ENCODE measurements at places on chromosomes 2 and 18. TPM values are rescaled to one million over a fixed set of nuclear protein-coding genes. Genes with fewer than 3 reads are reported as not detected.
A peak's percentile ranks its signal among the peaks of the same experiment; 100 is the strongest.

Gene TYMS
- 0.67 TPM for total RNA-seq

DNA sequence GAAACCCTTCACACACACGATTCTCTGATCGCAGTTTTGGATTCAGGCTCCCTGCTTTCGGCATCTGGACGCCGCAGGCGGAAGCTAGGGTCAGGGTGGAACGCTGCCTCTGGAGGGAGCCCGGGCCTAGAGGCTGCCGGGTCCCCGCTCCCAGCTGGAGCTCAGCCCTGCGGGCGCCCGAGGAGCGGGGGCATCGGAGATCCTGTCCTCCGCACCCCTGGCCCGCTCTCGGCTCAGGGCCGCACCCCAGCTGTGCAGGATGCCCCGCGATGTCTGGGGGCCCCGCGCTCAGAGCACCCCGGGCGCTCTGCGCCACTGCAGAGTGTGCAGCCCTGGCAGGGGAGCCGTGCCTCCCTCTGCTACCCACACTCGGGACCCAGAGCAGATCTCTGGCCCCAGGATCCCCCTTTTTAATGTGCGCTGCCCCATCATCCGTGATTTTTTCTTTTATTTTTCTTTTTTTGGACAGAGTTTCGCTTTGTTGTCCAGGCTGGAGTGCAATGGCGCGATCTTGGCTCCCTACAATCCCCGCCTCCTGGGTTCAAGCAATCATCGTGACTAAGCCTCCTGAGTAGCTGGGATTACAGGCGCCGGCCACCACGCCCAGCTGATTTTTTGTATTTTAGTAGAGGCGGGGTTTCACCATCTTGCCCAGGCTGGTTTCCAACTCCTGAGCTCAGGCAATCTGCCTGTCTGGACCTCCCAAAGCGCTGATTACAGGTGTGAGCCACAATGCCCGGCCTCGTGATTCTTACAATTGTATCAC lies 54.8 kb upstream of the TUBA3E start:
- no peak for DNase-seq

GRCh38 chr18:933082-933481 lies 28.4 kb downstream of the ADCYAP1 start:
- no peak for DNase-seq

Gene WNT10A
- 0.20 TPM for total RNA-seq

Gene CD8B
- total RNA-seq, result 3.5 TPM

DNA sequence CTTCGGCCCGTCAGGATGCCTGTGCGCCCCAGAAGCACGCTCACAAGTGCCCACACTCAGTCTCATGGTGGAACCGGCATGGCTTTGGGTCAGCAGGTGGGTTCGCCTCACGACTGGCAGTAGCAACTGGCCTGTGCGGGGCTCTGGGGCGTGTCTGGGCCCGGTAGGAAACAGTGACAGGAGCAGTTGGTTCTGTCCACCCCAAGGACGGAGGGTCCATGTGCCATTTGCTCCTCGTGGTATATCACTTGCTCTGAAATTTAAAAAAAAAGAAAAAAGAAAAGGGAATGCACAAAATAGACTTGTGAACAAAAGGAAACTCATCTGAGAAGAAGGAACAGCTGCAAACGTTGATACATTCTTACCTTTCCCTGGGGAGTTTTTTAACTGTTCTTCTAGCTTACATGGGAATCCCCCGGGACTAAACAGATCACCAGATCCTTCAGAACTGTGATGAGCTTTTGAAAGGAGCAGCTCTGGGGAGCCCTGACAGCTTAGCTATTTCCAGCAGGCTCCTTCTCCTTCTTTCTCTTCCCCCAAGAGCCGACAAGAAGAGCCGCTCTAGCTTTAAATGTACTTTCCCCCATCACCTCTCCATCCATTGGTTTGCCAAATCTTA lies 42.8 kb downstream of the TRAPPC12 start:
- DNase-seq, result no peak

GRCh38 chr2:11669454-11670291 lies at the start of gene NTSR2:
TSS of gene NTSR2 (minus strand) at chr2:11670195. CDS start at chr2:11670129, 66 bp downstream.
- peak; percentile 82 for DNase-seq

Gene NEDD4L
- total RNA-seq, result 76.3 TPM

DNA sequence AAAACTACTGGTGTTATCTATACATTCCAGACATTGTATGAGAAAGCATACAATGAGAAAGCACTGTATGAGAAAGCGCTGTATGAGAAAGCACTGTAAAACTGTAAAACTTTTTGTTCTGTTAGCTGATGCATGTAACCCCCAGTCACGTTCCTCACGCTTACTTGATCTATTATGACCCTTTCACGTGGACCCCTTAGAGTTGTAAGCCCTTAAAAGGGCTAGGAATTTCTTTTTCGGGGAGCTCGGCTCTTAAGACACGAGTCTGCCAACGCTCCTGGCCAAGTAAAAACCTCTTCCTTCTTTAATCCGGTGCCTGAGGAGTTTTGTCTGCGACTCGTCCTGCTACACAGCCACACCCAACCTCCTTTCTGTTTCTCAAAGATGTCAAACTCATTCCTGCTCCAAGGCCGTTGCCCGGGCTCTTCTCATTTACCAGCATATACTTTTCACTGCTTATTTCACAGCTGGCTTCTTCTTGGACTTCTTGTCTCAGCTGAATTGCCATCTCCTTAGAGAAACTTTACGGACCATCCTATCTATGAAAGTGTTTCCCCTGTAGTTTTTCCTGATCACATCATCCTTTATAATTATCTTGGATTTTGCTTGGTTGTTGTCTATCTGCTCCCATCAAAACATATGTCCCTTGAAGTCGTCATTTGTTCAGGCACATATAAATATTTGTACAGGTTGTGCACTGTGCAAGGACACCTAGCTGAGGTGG lies 29.8 kb upstream of the YES1 start:
- DNase-seq, result no peak

Gene VWA3B
- not detected for total RNA-seq

- DNase-seq, result no peak
Measured at GRCh38 chr2:172555272-172555521, 693 bp upstream of the PDK1 start.

Gene SOCS6
- total RNA-seq, result 21.9 TPM

- no peak for DNase-seq
Measured at GRCh38 chr2:3751806-3752205, 48.4 kb downstream of the DCDC2C start.

DNA sequence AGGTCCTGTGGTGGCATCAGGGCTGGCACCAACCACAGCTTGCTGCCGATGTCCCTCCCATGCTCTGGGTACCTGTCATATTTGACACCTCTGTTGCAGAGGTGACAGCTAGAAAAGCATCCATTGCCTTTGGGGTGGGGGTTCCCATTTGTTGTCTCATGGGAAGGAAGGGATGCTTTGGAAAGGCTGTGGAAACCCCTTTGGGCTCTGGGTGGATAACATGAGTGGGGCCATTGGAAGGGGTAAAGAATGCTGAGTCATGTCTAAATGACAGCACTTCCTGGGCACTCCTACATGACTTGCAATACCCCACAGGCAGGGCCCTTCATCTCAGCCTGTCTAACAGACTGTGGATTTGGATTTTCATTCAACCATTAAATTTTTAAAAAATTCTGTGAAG lies 27.8 kb downstream of the CTIF start:
- DNase-seq, result no peak

DNA sequence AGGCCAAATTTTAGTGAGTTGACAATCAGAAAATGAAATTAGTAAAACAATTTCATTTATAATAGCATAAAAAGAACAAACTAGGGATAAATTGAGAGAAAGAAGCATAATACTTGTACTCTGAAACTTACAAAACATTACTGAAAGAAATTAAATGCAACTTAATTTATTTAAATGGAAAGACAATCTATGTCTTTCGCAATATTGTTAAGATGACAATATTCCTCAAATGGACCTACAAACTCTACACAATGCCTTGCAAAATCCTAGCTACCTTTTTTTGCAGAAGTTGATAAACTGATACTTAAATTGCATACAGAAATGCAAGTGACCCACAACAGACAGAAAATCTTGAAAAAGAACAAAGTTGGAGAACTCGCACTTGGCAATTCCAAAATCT lies 9.1 kb downstream of the EPG5 start:
- no peak for DNase-seq

- DNase-seq, result no peak
Measured at GRCh38 chr2:103144837-103145236, 383.0 kb downstream of the TMEM182 start.

Gene HOXD3
- total RNA-seq, result 3.0 TPM

Gene DYSF
- total RNA-seq, result 14.1 TPM

Gene LYG2
- total RNA-seq, result not detected

GRCh38 chr2:223043164-223043941 lies 8.6 kb upstream of the KCNE4 start:
- no peak for DNase-seq

GRCh38 chr18:58344861-58345463 lies 283.9 kb downstream of the ALPK2 start:
- no peak for DNase-seq

- DNase-seq, result no peak
Measured at GRCh38 chr2:70683455-70683854, 84.5 kb downstream of the ADD2 start.

- no peak for DNase-seq
Measured at GRCh38 chr18:6719098-6719846, 10.2 kb upstream of the ARHGAP28 start.

Gene FTCDNL1
- total RNA-seq, result 20.9 TPM

DNA sequence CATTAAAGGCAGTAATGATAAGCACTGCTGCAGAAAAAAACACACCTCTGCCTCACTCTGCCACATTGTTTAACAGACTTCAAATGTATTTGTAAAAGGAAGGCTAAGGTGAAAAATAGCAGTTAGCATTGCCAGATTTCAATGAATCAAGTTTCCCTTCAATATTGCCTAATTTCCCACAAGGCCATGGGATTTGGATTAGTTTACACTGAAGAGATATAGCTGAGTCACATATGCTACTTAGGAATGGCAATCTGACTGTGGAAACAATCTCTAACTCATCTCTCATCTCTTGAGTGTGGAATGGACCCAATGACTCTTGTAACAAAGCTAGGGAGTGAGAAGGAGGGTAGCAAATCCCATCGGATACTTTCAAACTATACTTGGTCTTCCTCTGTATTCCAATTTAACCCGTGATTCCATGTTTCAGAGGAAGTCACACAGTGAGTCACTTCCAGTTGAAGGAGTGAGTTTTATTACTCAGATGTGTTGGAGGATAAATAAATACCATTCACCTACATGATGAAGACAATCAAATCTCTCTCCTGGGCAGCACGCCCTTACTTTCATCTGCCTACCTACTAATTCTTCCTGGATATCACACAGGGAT lies 5.1 kb downstream of the B4GALT6 start:
- no peak for DNase-seq

Measured in thyroid gland (tissue), 4 donors.